ENCODE measurements at places on chromosomes 7 and 10. TPM values are rescaled to one million over a fixed set of nuclear protein-coding genes. Genes with fewer than 3 reads are reported as not detected.

- no peaks in the 10 kb centered on the region for H3K4me1 ChIP-seq
- no peaks in the 10 kb centered on the region for H3K27me3 ChIP-seq
- no peak overlapping the region for H3K4me3 ChIP-seq
These were observed 98.0 kb downstream of the GRB10 start for GRCh38 chr7:50684713-50685075.

The KDM7A gene
- 7.2 TPM for total RNA-seq

The CUBN gene
- 0.18 TPM for total RNA-seq

The FRMD4A gene
- total RNA-seq = not detected

- no peaks in the 10 kb centered on the region for H3K27me3 ChIP-seq
- DNase-seq = no peak
- no peaks in the 10 kb centered on the region for H3K4me1 ChIP-seq
- H3K36me3 ChIP-seq = peaks cover 38% of the 10 kb centered on the region
- no peak overlapping the region for H3K27ac ChIP-seq
- no peak overlapping the region for H3K4me3 ChIP-seq
These were observed 42.8 kb downstream of the PITRM1 start for GRCh38 chr10:3129581-3130340.

- no peak overlapping the region for H3K27ac ChIP-seq
- H3K36me3 ChIP-seq = no peaks in the 10 kb centered on the region
- H3K4me1 ChIP-seq = peaks cover 13% of the 10 kb centered on the region
- H3K4me3 ChIP-seq = no peak overlapping the region
- no peaks in the 10 kb centered on the region for H3K27me3 ChIP-seq
These were observed 168.7 kb downstream of the RPS24 start for GRCh38 chr10:78202386-78202785.

GRCh38 chr10:50610368-50610767, 13.4 kb downstream of the SGMS1 start:
- no peaks in the 10 kb centered on the region for H3K4me1 ChIP-seq
- DNase-seq = no peak
- H3K4me3 ChIP-seq = no peak overlapping the region
- no peaks in the 10 kb centered on the region for H3K27me3 ChIP-seq

The TSPAN33 gene
- 11.1 TPM for total RNA-seq

The OR2A5 gene
- not detected for total RNA-seq

The PANK1 gene
- total RNA-seq = 8.1 TPM

DNA sequence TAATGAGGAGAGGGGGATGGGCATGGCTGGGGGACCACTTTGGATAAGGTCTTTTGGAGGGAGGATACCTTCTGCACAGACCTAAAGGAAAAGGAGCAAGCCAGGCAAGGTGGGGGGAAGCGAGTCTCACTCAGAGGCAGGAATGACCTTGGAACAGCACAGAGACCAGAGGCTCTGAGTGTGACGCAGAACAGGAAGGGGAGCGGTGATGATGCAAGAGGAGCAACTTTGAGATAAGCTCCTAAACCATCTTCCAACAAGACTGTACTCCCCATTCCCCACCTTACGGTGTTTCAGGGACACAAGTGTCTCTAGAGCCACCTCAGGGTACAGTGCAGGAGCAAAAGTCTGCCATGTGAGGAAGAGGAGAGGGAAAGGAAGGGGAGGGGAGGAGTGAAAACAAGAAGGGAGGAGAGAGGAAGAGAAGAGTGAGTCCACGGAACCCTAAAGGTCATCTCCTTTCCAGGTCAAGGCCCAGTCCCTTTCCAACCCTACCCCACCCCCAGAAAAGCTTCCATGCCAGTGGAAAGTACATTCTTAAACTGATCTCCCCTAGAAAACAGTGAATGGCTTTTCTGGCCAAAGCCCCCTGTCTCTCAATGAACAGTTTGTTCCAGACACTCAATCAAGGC, 54.1 kb downstream of the JAZF1 start:
- H3K27me3 ChIP-seq = no peaks in the 10 kb centered on the region
- DNase-seq = no peak
- H3K36me3 ChIP-seq = no peaks in the 10 kb centered on the region

GRCh38 chr7:83769407-83769806, 120.5 kb upstream of the SEMA3E start:
- no peak for DNase-seq
- no peaks in the 10 kb centered on the region for H3K36me3 ChIP-seq
- H3K4me1 ChIP-seq = no peaks in the 10 kb centered on the region
- H3K27me3 ChIP-seq = no peaks in the 10 kb centered on the region

DNA sequence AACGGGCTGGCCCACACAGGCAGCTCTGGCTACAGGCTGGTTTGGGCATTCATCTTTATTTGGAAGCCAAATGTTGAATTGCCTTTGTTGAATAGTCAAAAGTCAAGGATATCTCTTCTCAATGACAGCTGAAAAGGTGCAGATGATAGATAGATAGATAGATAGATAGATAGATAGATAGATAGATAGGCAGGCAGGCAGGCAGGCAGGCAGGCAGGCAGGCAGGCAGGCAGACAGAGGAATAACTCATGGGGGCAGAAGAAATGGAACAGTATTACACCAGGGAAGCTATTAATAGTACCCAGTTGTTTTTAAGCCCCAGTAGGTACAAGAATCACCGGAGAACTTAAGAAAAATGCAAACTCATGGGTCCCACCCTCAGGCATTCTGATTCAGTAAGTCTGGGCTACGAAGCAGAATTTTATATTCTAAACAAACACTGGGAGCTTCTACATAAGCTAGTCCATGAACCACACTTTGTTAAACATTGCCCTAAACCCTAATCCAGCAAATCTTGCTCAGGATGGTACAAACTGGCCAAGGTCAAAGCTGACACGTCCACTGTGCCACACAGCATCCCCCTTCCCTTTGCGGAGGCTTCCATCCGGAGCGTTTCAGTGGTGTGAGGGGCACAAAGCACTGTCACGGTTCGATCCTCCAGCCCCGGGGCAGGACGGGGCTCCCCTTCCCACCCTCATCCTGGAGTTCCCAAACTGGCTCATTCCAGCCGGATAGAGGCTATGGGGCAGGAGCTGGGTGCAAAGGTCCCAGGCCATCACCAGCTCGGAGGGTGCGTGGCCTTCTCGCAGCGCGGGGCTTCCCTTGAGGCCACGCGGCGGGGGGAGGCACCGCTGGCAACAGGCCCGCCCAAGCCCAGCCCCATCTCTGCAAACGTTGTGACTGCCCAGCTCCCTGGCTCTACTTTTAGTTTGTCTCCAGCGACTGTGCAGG, 6.7 kb downstream of the PRKAG2 start:
- no peaks in the 10 kb centered on the region for H3K27me3 ChIP-seq
- no peaks in the 10 kb centered on the region for H3K36me3 ChIP-seq
- no peak overlapping the region for H3K4me3 ChIP-seq
- DNase-seq = no peak
- H3K27ac ChIP-seq = no peak overlapping the region

GRCh38 chr7:18903695-18904094, 213.7 kb downstream of the TWIST1 start:
- no peak overlapping the region for H3K27ac ChIP-seq
- H3K4me3 ChIP-seq = no peak overlapping the region
- H3K4me1 ChIP-seq = no peaks in the 10 kb centered on the region

DNA sequence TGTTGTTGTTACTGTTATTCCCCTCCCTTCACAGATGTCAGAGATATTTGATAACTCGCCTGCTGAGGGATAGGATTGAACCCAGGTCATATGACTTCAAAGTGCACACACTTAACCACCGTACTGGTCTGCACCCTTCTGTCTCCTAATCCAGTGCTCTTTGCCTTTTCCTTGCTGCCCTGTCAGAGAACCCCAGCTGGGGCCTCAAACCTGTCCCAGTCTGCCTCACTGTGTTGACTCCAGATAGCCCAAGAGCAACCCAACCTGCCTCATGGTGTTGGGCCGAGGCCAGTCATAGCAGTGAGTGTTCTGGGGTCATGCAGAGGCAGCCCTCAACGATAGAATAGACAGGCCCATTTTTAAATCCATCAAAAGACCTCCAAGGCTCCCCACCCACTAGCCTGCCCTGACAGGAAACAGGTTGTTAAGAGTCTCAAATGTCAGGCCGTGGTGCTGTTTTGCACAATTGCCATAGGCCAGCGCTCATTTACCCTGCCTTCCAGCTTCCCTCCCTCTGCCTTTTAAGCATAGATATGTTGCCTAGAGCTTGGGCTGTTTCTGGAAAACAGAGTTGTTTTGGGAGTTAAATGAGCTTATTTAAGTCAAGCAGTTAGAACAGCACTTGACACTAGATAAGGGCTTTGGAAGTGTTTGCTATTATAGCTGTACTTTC, 37.0 kb upstream of the PDCD4 start:
- no peaks in the 10 kb centered on the region for H3K27me3 ChIP-seq
- H3K4me3 ChIP-seq = no peak overlapping the region
- H3K36me3 ChIP-seq = no peaks in the 10 kb centered on the region
- H3K27ac ChIP-seq = no peak overlapping the region

DNA sequence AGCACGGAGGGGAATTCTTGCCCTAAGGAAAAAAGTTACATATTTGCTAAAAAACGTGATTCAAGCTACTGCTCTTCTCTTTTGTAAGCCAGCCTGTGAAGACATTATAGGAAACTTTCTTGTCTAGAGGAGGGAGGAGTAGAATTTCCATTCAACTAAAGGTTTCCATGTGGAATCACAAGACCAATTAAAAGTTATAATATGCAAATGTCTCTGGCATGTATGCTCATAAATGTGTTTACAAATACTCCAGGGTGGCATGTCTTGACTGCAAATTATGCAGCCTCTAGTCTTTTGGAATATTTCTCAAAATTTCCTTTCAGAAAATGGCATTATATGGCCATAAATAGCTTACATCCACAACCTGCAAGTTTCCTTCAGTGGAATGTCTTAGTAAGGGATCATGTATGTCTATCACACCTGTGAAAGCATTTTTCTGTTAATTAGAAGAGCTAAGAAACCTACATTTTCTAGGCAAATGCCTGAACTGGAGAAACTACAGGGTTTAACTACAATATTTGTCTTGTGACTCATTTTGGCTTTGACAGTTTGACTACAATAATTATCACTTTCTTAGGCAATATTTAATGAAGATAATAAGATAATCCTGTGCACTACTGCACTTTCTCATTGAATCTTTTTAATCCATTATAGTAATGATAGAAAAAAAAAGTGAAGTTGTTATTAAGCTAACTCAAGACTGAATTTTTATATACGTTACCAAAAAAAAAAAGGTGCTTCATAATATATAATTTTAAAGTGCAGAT, 111.1 kb upstream of the C10orf90 start:
- H3K27me3 ChIP-seq = no peaks in the 10 kb centered on the region
- H3K36me3 ChIP-seq = no peaks in the 10 kb centered on the region
- DNase-seq = no peak
- no peak overlapping the region for H3K4me3 ChIP-seq

The KLF14 gene
- total RNA-seq = not detected

The LFNG gene
- total RNA-seq = 0.19 TPM

DNA sequence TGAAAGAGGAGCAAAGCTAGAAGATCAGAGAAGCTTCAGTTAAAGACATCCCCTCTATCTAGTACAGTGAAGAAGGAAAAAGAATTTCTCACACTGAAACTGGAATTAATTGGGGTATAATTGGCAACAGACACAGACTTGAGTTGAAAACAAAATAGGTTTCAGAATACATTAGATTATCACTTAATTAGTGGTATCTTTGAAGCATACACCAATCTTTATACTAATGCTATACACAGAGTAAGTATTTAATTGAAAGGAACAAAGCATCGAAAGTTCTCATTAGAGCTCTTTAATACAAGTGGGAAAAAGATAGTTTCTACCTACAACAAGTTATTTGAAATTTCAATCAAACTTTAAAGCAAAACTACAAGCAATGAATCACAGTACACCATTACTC, 128.2 kb downstream of the THSD7A start:
- H3K27ac ChIP-seq = no peak overlapping the region
- no peak for DNase-seq
- H3K27me3 ChIP-seq = no peaks in the 10 kb centered on the region
- no peak overlapping the region for H3K4me3 ChIP-seq
- H3K4me1 ChIP-seq = peaks cover 46% of the 10 kb centered on the region
- H3K36me3 ChIP-seq = no peaks in the 10 kb centered on the region

The DIP2C gene
- total RNA-seq = 0.11 TPM

The WNT16 gene
- total RNA-seq = not detected

DNA sequence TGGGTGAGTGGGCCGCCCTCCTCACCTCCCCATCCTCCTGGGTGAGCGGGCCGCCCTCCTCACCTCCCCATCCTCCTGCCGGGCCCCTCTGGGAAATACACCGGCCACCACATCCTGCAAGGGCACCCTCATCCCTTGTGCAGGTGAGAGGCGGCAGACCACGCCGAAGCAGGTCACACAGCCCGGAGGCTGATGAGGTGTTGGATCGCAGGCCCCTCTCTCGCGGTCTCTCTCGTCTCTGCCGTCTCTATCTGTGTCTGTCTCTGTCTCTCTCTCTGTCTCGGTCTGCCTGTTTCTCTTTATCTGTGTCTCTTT, 30.8 kb upstream of the FOXL3 start:
- no peak for DNase-seq
- H3K4me1 ChIP-seq = no peaks in the 10 kb centered on the region
- H3K4me3 ChIP-seq = no peak overlapping the region
- no peaks in the 10 kb centered on the region for H3K27me3 ChIP-seq
- no peak overlapping the region for H3K27ac ChIP-seq
- no peaks in the 10 kb centered on the region for H3K36me3 ChIP-seq

DNA sequence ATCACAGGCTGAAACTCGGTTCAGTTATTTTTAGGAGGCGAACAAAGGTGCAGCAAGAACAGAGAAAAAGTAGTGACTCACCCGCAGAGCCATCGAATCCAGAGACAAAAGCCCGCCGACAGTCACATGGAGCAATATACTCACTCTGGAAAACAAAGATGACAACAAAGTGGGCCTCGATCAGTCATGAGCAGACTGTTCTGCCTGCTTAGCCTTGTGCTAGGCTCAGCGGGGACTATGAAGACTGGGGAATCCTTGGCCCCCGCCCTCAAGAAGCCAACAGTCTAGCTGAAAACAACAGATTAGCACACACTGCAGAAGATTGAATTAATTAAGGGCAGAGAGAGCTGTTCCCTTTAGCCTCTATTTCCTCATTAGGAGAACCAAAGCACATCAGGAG, 30.4 kb downstream of the XPNPEP1 start:
- H3K27me3 ChIP-seq = no peaks in the 10 kb centered on the region
- peaks cover 47% of the 10 kb centered on the region for H3K4me1 ChIP-seq
- no peak for DNase-seq
- peaks cover 14% of the 10 kb centered on the region for H3K36me3 ChIP-seq

The ABCF2 gene
- total RNA-seq = 48.6 TPM
